ENCODE measurements at places on chromosomes 12 and 14.

GRCh38 chr12:109458086-109458485 lies 19.0 kb downstream of the KCTD10 start:
- no peak for DNase-seq

GRCh38 chr12:64813723-64814122 lies 10.7 kb upstream of the TBC1D30 start:
- DNase-seq, result no peak

DNA sequence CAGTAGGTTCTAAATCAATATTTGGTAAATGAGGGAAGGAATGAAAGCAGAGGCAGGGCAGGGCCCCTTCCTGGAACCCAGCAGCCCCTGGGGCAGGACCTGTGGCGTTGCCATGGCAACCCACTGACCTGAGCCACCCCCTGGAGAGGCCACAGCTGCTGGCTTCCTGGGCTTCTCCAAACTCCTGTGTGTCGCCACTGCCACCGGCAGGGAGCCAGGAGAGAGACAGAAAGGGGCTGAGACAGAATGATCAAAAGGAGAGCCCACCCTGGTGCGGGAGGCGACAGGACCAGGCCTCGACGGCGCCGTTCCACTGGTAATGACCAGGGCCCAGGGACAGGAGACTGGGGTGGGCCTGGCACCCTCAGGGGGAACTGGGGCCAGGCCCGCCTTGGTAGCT lies 18.2 kb downstream of the RFX4 start:
- DNase-seq, result no peak

DNA sequence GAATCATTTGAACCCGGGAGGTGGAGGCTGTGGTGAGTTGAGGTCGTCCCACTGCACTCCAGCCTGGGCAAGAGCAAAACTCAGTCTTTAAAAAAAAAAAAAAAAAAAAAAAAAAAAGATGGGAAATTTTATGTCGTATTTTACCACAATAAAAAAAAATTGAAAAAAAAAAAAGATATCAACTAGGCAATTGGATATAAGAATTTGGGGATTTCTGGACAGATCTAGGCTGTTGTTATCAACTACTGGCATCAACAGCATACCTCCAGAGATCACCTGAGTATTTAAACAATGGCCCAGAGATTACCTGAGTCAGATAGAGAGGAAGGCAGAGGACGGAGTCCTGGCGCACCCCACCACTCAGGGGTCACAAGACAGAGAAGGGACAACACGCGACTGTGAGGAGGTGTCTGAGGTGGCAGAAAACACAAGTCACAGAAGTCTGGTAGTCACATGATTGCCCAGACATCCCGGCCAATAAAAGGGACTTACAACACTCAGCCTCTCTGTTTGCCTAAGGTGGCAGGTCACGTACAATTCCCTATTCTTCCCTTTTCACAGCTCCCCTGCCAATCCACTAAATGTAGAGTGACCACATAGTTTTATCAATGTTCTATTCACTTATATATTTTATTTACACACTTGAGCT lies 1.8 kb downstream of the SPRING1 start:
- DNase-seq, result peak; percentile 64

DNA sequence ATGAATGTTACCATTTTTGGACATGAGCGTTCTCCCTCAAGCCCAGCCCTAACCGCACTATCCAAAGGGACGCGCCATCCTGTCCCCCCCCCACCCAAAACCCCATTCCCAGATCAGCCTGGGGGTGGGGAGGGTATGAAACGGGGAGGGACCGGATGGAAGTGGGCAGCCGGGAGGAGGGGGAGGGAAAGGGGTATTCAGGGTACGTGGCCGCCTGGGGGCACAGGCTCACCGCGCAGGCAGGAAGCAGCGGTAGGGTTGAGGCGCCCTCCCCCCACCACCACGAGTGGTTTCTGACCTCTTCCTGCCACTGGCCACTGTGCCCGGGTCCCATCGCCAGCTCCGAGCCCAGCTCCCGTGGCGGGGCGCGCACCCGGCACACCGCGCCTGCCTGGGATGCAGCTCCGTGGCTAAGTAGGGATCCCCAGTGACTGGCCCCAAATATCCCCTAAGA lies 1.4 kb downstream of the ACTN1 start:
- peak; percentile 89 for DNase-seq

- DNase-seq, result no peak
These were observed 80.8 kb downstream of the TMTC1 start for GRCh38 chr12:29702972-29703371.

GRCh38 chr12:106114447-106115068 lies 24.2 kb downstream of the NUAK1 start:
- no peak for DNase-seq

- DNase-seq, result peak; percentile 9
These were observed 341.8 kb downstream of the FSCB start for GRCh38 chr14:44165286-44165685.

- peak; percentile 72 for DNase-seq
These were observed 946 bp downstream of the RNU4-2 start for GRCh38 chr12:120290609-120291305.

- DNase-seq, result no peak
These were observed 103.1 kb downstream of the ETV6 start for GRCh38 chr12:11752403-11753149.

DNA sequence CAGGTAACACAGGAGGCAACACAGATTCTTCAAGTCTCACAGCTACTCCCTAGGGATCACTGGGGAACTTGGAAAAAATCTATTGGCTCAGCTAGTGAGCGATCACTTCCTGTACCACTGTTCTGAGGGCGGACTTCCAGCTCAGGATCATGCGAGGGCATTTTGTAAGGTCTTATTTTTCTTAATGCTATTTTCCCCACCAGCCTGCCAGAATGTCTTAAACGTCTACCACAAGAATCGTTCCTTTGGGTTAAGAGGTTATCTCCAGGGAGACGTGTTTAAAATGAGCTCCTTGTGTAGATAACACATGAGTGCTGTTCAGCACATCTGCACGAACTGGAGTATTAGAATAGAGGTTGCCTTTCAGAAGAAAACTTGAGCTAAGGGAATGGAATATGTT lies 162.6 kb downstream of the ETNK1 start:
- no peak for DNase-seq

DNA sequence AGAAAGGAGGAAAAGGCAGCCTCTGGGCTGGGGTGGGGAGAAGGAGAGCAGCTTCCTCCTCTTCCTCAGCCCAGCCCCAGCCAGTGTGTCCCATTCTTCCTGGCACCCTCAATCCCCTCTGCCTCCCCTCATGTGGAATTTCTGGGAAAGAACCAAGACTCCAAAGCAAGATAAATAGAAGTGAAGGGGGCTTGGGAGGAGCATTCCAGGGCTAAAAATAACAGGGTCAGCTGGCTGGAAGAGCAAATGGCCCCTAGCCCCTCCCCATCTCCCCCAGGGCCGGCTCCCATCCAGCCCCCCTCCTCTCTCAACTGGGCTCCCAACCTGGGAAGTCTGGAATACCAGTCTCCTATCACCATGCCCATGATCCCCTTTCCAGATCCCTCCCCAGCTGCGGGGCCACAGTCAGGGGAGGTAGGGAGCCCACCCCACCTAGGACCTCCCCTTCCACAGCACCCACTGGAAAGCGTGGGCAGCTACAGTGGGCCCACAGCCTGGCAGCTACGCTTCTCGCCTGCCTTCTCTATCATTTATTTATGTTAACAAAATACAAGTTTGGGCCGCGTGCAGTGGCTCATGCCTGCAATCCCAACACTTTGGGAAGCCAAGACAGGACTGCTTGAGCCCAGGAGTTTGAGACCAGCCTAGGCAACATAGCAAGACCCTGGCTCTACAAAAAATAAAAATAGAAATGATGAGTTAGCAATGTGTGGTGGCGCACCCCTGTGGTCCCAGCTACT lies 88.3 kb downstream of the IRF2BPL start:
- peak; percentile 81 for DNase-seq

DNA sequence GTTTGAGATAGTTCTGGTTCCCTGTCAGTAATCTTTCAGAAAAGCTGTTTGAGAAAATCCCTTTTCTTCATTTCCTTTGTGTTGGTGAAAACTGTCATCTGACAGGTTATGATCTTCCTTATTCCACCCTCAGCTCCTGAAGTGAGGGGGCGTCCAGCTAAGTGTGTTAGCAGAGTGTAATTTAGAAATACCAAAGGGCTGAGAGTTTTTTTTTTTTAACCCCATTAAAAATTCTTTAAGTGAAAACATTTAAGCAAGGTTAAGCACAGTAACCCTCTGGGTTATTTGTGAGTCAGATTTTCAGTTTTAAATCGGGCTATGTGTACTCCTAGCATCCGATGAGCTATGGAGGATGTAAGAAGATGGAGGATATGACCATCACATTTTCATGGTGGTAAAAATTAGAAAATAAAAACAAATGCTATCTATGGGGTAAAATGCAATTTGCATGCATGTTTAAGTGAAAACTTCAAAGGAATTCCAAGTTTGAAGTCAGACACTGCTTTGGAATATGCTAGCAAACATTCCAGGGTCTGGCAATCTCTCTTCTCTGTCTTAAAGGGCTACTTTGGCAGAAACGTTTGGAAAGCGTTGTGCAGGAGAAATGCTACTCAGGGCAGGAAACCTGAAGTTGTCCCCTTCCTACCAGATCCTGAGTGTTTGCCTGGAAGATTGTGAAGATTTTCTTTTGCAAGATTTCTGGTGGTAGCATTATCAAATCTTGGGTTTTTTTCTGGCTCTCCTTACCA lies 197.0 kb upstream of the PRICKLE1 start:
- DNase-seq, result no peak

DNA sequence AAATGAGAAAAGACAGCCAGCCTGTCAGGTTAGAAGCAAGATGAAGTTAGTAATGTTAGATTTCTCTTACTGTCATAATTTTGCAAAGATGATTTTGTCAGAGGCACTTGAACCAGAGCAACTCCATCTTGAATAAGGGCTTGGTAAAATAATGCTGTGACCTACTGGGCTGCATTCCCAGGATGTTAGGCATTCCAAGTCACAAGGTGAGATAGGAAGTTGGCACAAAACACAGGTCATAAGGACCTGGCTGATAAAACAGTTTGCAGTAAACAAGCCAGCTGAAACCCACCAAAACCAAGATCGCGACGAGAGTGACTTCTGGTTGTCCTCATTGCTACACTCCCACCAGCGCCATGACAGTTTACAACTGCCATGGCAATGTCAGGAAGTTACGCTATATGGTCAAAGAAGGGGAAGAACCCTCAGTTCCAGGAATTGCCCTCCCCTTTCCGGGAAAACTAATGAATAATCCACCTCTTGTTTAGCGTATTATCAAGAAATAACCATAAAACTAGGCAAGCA lies 1313.5 kb upstream of the TMEM132C start:
- DNase-seq, result no peak
